Left colon (tissue), 2 donors: ENCODE measurements at places on chromosomes 16 and 17. TPM values are rescaled to one million over a fixed set of nuclear protein-coding genes. Genes with fewer than 3 reads are reported as not detected.

DNA sequence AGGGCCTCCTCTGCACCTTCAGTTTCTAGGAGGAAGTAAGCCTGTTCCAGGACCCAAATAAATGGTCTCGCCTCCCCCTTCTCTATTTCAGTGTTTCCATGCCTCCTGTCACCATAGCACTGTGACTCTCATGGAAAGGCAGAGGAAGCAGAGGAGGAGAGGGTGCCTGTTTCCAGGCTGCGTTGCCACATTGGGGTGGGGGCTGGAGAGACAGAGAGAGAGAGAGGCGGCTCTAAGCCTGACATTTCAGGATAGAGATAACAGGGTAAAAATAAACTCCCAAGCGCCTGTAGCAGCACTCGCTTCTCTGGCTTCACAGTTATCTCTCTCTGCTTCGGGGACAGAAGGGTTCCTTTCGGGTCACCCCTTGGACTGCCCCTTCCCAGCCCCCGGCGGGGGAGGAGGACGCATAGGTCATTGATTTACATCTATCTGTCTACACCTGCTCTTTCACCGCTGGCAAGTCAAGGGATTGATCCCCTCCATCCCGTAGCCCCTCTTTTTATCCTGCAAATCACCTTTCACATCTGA is 71.2 kb upstream of the MRTFB start:
- no peak for DNase-seq

GRCh38 chr16:35639233-35640205 is 2180.1 kb downstream of the TP53TG3F start:
- no peak for DNase-seq

DRC7 gene
- total RNA-seq = not detected

GRCh38 chr17:3635474-3636153 is 436 bp downstream of the SHPK start:
- peak; percentile 56 for DNase-seq

GRCh38 chr16:15639061-15639568 is 3.8 kb downstream of the MARF1 start:
- no peak for DNase-seq

DNA sequence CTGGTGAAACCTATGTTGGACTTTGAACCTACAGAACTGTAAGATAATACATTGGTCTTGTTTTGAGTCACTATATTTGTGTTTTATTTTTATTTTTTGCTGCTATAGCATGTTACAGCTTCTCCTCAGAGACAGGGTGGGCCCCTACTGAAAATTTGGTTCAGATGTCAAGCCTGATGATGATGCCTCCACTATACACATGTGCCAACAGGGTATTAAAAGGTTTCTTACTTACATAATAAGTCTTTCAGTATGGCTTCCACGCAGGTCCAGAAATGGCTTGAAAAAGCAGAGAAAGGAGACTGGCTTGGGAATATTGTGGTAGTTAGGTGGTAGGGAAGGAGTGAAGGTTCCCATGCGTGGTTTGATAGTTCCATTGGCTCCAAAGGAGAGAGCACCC is 52.9 kb upstream of the ELAC2 start:
- DNase-seq = no peak
